ENCODE measurements at places on chromosomes 3 and 15.

- no peak for DNase-seq
Observed at GRCh38 chr3:14512281-14512941, 27.7 kb downstream of the GRIP2 start.

DNA sequence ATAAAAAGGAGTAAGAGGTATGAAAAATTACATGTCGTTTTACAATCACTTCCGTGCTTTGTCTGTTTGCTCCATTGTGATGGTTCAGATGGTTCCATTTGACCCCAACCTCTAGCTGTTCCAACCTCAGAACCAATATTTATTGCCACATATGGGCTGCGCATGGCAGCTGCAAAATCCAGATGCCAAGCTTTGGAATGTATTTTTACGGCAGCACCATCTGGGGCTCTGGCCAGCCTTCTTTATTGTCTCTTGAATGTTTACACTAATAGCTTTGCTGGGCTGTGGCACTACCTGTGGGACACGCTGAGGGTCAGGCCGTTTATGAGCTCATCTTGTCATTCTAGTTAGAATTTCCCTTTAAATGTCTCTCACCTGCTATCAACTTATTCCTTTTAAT lies 219.8 kb downstream of the ROBO2 start:
- peak; percentile 90 for DNase-seq

DNA sequence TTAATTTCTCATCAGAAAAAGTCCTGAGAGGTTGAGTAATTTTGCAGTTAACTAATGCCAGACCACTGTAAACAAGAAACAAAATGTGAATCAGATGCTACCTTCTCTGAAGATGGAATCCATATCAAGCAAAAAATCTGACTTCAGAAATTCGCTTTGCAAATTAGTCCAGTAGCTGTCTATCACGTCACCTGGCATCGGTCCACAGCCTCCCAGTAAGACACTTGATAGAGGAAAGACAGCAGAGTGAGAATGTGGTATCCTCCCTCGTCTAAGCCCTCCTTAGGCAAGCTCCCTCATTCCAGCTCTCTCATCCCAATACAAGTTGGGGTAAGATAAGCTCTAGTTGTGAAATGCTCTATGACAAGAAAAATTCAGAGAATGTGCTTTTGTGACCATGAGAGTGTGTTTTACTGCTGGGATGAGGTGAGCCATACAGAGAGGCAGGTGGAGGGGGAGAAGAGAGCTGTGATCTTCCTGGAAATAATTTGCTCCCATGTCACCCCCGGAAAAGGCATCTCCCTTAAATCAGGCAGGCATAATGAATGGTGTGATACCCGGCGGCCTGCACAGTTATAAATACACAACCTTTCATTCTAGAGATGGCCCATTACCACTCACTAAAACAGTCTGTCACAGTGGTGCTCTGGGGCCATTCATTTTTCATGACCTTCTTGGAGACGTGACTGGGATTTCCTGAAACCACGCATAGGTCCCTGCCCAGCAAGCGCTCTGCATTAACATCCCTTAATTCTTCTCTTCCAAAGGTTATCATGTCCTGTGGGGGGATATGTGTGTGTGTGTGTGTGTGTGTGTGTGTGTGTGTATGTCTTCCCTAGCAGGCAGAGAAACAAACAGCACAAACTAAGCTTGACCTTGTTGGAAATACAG lies 602.0 kb upstream of the KCNMB2 start:
- no peak for DNase-seq

DNA sequence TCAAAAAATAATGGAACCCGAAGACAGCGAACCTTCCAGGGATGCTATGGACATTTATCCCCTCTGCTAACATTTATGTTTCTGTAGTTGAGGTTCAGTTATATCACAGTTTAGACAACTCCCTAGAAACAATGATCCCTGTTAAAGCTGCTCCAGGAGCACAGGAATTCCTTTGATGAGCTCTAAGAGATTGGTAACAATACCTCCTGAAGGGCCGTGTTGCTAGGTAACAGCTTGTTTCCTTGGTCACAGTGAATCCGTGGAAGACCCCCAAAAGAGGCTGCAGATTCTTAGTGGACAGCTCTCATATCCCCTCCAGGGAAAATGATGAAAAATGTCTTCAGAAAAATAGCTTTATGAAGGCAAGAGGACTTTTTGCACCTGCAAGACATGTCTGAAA lies 160.2 kb downstream of the SERPINI1 start:
- DNase-seq, result no peak

- no peak for DNase-seq
Observed at GRCh38 chr3:99702953-99703943, 64.9 kb downstream of the COL8A1 start.

DNA sequence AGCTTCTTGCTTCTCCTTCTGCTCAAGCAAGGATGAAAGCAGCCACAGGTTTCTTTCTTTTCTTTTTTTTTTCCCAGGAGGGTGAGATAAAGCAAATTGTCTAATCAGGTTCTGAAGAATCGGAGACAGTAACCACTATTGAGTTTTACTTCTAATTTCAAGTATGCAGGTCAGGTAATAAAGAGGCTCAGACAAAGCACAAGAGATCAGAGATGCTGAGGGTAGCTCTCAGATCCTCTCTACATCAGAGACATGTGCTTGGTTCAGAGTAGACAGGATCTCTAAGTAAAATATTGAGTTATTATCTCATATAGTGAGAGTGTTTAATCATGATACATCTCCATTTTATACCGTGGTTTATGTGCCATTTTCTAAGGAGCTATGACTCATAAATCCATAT lies 168.5 kb downstream of the NFKBIZ start:
- no peak for DNase-seq

GRCh38 chr3:11047500-11047899 lies 55.0 kb downstream of the SLC6A1 start:
- no peak for DNase-seq

- no peak for DNase-seq
Observed at GRCh38 chr3:123605789-123606234, 21.0 kb upstream of the HACD2 start.

GRCh38 chr15:96321639-96322535 lies 8.6 kb upstream of the NR2F2 start:
- DNase-seq, result no peak

GRCh38 chr15:60682115-60682514 lies 203.2 kb upstream of the ICE2 start:
- no peak for DNase-seq

GRCh38 chr3:159685801-159686200 lies 302.8 kb upstream of the IL12A start:
- no peak for DNase-seq

DNA sequence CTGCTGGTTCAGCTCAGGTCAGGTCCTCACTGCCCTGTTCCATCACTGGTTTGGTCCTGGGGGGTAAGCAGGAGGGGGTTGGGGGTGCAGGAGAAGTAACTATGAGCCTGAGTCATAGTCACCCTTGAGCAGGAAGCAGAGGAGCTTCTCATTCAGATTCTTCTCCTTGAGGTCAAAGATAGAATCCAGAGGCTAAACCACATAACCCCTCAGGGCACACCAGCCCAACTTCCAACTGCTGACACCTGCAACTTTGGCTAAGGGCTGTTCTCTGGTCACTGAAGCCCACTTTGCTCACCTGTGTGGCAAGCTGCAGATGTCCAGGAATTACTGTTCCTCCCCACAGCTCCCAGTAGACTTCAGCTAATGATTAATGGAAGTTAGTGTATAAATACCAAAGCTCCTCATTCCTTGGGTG lies 48.8 kb upstream of the LRRFIP2 start:
- DNase-seq, result no peak

GRCh38 chr15:77464129-77464865 lies 43.6 kb downstream of the HMG20A start:
- DNase-seq, result no peak

GRCh38 chr15:47756872-47757271 lies 39.6 kb downstream of the SEMA6D start:
- no peak for DNase-seq

- DNase-seq, result no peak
Observed at GRCh38 chr3:178271740-178272387, 264.4 kb upstream of the KCNMB2 start.

DNA sequence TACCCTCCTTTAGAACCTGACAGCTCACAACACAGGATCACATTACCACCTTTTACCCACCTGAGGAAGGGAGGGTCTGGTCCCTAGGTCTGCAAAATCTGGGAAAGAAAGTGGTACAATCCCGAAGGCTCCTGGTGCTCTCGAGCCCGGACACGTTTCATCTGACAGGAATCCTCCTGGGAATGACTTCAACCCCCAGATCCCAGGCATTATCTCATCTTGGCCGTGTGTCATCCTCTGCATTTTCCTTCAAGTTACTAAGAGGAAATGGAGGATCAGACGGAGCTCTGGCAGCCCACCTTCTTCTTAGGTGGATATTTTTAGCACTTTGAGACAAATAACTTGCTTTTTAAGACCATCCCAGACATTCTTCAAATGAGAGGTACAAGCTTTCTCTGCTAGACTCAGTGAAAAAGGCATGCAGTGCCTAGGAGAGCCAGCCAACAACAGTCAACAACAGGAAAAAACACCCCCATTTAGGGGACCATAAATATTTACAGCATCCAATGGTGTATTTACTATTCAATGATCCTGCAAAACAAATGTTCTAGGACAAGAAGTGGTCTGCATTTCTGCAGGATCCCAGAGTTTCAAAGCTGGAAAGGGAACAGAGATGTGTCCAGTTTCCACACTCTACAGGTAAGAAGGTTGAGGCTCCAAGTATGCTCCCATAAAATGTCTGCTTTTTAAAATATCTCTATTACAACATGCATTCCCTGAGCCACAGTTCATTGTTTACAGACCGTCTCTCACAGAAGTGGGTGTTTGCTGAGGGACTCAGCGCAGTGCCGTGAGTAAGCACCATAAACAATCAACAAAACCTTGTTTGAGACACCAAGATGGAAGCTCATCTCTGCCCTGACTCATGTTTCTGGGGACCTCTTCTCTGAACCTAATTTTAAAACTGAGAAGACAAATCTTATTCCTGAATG lies 38.3 kb upstream of the ARHGEF3 start:
- DNase-seq, result no peak

- DNase-seq, result no peak
Observed at GRCh38 chr3:62703451-62704167, 171.6 kb downstream of the CADPS start.

DNA sequence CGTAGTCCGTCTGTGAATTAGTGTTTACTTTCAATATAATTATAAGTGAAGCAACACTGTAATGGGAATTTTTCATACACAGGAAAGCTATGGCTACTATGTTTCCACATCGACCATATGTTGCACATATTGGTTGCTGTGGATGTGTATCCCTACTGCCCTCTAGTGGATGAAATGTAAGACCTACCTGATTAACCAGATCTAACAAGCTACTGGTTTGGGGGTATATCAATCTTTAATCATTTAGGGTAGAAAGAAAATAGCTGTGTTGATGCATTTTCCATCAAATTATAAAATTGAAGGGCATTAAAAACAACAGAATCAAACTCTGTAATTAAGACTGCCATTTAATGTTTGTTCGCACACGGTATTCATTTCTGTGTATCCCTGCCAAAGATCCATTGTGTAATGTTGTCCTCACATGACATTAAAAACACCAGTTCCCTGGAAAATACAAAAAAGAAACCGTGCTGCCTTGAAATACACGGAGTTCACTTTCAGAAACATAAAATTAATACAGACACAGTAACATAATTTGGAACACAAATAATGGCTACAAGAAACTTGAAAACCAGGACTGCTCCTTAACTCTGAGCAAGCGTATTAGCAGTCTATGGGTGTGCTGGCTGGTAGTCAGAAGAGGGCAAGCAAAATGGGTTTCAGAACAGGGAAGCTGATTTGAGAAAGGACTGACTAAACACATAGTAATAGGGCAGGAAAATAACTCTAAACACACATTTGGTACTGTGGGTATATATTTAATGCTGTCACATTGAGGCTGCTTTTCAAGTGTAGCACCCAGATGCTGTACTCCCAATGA lies 125.1 kb downstream of the TIGIT start:
- peak; percentile 28 for DNase-seq

DNA sequence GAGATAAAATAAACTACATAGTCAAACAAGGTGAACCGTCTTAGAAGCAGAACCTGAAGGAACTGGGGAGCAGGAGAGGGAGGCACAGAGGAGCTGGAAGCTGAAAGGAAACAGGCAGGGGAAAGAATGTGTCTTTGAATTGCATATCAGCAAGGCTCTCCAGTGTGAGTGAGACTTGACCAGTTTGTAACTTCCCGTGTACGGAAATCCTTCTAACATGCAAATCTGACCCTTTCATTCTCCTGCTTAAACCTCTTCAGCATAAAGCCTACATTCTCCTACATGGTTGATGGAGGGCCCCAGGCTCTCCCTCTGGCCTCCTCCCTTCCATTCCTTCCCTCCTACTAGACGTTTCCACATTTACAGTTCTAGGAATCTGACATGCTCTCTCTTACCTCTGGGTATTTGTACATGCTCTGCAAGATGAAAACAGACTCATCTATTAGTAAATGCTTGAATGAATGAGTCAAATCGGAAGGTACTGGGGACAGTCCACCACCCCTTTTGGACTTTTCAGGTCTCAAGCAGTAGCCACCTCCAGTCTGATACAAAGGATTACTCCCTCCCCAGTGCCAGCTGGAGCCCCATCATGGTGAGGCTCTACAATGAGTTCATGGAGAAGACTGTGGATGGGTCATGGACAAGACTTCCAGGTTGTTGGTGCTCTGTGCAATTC lies 6.1 kb upstream of the SLC25A38 start:
- no peak for DNase-seq

DNA sequence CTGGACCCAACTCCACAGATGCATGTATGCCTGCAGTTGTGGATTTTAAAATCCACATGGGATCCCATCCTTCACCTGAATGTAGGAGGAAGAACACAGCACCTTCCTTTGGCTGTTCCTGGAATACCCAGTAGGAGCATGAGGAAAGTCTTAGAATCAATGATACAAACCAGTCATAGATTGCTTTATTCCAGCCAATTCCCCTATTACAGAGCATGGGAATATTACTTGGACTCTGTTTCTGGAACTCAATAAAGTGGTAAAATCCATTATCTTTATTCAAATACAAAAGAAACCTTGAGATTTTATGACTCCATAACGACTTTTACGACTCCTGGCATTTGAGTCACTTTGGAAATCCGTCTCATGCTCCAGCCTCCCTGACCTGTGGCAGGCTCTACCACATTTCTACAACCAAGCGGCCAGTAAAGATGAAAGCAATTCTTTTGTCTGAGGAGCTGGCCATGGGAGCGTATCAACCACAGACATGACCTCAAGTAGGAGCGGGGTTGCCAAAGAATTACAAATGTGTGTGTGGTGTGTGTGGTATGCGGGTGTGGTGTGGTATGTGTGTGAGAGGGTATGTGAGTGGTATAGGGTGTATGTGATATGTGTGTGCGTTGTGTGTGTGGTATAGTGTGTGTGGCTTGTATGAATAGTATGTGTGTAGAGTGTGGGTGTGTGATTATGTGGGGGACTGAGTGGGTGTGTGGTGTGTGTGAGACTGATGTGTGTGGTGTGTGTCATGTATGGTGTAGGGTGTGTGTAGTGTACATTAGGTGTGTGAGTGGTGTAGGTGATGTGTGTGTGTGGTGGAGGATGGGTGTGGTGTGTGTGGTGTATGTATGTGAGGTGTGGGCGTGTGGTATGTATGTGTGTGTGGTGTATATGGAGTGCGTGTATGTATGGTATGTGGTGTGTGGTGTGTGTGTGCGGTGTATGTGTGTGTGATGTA lies 40.0 kb downstream of the ARRDC4 start:
- DNase-seq, result no peak
